ENCODE measurements at places on chromosomes 2 and 18.
A peak's percentile ranks its signal among the peaks of the same experiment; 100 is the strongest.

DNA sequence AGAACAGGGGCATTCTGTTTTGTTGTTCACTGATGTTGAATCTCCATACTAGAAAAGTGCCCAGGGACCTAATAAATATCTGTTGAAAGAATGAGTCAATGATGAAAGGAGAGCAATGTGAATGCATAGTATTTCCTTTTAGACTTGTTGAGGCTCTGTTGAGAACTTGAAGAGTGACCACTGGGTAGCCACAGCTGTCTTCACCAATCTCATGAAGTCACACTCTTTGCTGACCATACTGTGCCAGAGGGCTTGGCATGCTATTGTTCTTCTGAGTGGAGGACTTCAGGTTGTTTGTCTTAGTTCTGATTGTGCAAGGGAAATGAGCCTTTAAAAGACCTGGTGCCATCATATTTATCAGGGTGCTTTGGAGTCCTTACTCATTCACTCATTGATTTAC lies 41.6 kb upstream of the NT5C1B start:
- DNase-seq: no peak

GRCh38 chr2:19673213-19673791 lies 228.5 kb downstream of the TTC32 start:
- no peak for DNase-seq

DNA sequence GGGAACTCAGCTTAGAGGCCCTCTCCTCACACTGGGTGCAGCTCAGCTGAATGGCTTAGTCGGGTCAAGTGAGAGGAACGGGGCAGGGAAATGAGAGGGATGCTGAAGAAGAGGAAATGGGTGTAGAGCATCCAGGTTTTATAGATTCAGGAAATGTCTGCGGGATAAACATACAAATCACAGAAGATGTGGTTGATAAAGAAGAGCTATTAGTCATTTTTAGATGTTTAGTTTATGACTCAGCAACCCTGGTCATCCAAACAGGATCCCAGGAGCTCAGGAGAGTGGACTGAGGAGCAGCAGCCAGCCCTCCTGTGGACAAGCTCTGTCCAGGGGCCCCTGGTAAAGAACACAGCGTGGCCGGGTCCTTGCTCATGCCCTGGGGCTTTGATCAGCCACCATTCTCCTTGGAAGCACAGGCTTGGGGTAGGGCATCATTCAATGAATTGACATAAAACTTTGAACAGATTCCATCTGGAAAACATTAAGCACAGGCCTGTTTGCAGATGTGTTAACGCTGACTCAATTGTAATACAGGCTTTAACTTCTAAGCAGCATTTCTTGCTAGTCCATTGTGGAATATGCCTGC lies 83.0 kb downstream of the NPAS2 start:
- DNase-seq: no peak

DNA sequence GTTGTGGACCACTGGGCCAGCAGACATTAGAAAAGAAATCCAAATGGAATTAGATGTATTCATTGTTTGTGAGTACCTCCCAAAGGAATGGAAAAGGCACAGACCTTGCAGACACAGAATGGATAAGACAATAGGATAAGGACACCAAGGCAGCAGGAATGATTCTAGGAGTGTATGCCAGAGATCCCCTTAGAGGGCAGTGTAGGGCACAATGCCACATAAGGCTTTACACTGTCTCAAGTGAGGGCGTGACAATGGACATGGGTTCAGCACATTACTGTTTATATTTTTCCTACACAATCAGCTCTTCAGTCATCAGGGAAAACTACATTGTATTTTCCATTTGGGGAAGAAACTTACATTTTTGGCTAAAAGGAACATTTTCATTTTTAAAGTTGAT lies 250.9 kb downstream of the PTH2R start:
- DNase-seq: no peak

DNA sequence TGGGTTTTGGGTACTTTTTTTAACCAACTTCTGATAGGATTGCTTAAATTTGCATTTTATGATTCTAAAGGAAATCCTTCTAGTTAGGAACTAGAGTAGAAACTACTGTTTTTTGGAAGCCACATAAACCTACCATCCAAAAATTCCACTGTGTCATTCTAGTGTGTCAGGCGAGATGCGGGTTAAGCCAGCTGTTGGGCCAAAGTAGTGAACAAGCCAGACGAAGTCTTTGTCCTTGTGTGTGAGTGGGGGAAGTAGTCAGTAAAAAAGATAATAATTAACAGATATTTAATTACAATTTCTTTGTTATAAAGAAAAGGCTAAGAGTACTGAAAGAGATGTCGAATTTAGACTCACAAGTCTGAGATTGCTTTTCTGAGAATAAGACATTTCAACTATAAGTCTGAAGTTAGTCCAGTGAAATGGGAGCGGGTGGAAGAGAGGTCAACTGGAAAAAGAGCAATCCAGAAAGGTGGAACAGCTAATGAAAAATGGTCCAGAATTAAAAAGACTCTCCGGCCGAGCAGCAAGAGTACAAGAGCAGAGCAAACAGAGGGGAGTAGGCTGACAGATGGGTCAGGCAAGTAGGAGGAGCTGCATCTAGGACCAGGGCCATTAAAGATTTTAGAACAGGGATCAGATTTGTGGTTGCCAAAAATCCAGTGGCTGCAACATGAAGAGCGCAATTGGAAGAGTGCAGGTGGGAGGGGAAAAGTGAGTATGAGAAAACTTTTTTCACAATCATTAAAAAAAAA lies 1.5 kb downstream of the EPB41L5 start:
- DNase-seq: no peak

DNA sequence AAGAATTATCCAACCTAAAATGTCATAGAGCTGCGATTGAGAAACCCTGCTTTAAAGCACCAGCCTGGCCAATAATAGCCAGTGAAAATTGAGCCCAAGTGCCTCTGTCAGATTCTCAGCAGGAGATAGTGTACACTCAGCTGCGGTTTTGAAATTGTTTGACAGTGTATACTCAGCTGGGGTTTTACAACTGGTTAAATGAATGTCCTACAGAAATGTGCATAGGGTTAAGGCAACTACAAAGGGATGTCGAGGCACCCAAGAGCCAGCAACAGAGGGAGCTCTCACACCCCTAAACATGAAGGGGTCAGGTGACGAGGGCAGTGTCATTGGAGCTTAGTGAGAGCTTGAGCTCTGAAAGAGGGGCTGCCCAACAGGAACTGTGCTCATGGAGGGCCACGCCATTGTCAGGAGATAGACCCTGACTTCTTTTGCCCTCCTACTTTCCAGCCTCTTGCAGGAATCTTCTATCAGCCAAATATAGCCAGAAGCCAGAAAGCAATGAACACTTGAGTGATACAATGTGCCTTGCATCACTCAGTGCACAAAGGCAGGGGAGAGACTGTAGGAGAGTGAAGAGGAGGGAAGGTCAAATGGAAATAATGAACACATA lies 15.1 kb downstream of the ACTG2 start:
- peak; percentile 52 for DNase-seq

DNA sequence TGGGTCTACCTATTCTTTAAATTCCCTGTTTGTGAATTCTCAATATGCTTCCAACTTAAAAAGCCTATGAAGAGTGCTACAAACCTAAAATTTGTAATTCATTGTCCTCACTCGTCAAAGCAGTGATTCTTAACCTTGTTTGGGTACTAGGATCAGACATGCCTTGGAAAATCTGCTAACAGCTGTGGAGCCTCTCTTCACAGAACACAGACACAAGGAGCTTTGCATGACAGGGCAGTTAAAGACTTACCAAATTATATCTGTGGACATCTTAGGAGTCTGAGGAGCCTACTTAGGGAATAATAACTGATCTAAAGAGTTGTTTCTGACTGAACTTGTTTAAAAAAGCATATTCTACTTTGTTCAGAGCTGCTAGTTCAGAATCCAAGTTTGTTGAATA lies 38.1 kb downstream of the TMEM87B start:
- DNase-seq: no peak

GRCh38 chr2:147482916-147483669 lies 361.7 kb upstream of the ACVR2A start:
- no peak for DNase-seq

DNA sequence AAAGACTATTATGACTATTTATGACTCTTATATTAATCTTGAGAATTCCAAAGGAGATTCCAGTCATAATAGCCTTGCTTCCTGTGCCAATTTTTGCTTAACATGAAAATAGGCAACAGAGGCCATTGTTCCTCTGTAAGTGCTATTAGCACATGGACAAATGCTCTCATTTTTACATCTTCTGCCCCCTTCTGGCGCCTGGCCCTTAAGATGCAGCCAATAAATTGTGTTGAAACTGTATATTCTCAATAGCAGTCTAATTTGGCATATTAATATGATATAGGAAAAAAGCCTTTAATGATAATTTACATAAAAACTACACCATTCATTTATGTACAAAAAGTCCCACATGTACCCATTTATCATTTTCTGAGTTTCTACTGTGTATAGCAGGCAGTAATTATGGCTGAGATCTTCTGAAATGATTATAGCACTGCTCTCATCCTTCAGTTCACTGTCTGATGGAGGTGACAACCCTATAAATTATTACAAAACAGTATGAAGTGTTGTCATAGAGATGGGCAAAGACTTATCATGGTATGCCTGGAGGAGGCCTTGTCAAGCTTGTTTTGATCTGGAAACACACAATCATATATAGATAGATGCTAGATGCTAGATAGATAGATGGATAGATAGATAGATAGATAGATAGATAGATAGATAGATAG lies 613.3 kb downstream of the TSN start:
- DNase-seq: no peak

DNA sequence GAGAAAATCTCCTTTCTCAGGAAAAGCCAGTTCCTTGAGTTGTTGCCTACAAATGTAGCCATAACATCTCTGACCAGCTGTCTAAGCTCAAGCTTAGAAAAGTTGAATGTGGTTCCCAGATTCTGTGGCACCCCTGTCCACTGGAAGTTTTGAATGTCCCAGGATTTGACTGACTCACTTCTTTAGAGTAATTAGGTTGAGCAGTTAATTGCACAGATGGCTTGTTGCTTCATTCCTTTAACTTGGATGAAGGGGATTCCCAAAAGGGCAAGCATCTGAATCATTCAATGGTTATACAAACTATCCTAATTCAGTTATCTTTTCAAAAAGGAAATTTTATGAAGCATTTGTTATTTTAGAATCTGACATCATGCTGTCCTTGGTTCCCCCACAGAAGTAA lies 374.7 kb downstream of the LNPK start:
- DNase-seq: no peak

- DNase-seq: no peak
These were observed 5.7 kb downstream of the ZFP36L2 start for GRCh38 chr2:43220760-43221123.

GRCh38 chr2:226828191-226828590 lies 7.7 kb upstream of the RHBDD1 start:
- no peak for DNase-seq

GRCh38 chr2:14536976-14537375 lies 95.5 kb upstream of the LRATD1 start:
- no peak for DNase-seq

DNA sequence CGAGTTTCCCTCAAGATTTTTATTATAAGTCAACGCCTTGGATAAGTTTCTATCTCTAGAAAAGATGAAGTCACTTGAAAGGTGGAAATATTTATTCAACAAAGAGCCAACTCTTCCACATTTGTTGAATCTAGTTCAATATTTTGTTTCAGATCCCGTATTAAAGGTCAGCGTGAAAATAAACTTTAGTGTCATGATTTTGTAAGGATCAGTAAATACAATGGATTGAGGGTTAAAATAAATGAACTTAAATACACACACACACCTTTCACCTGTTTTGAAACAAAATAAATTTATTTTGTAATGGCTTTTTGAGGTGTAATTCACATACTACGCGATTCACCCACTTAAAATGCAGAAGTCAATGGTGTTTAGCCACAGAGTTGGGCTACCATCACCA lies 16.0 kb upstream of the NPPC start:
- DNase-seq: no peak

DNA sequence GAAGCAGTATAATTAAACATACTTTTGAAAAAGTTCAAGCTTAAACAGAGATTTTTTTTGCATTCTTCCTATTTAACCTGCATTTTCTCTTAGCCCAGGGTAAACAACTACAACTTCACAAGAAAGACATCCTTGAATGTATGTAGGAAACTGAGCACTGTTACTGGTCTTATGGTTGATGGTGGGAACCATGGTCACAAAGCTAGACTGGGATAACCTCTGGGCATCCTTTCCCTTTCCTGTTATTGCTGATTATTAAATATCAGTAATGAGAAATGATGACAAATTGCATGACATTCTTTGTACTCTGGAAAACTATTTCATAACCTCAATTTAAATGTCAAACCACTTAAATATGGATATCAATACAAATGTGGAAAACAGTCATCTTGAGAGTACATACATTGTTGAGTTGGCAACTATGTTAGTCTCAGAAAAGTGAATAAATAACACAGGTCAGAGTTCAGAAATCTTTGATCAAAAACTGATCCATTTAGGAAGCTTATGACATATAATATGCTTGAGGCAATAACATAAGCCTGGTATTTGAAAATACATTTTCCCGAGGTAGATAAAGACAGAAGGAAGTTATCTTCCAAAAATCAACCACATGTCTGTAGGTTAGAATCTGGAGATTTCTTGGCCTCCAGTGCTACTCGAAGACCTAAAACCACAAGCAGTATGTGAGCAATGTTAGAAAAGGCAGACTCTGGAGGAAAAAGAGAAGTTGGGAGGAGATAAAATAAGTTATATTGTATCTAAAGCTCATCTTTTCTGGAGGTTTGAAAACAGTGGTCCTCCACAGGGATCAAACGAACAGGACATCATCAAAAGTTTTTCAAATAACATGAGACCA lies 65.2 kb upstream of the ST8SIA5 start:
- no peak for DNase-seq

- no peak for DNase-seq
These were observed 85.8 kb upstream of the FAM237A start for GRCh38 chr2:206556357-206556949.

GRCh38 chr2:238722883-238723282 lies 125.0 kb upstream of the TWIST2 start:
- DNase-seq: no peak

DNA sequence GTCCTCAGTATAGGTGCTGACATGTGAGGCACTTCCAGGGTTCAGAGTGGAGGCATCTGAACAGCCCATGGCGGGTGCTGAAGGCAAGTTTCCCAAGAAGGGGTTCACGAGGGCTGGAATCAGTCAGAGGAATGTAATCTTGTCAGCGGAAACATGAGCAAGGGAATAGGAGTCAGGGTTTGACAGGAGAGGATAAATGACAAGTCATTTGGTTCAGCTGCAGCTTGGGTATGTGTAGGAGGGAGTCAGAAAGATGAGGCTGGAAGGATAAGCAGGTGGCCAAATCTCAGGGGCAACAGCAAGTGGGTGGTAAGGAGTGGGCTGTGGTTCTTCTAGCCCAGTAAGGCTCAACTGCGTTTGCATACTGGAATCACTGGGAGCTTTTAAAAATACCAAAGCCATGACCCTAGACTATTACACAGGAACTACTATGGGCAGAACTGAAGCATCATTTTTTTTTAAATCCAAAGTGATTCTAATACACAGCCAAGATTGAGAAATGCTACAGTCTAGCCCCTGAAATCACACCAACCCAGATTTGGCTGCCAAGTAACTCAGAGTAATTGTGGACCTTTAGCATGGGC lies 41.8 kb upstream of the NAB1 start:
- no peak for DNase-seq

DNA sequence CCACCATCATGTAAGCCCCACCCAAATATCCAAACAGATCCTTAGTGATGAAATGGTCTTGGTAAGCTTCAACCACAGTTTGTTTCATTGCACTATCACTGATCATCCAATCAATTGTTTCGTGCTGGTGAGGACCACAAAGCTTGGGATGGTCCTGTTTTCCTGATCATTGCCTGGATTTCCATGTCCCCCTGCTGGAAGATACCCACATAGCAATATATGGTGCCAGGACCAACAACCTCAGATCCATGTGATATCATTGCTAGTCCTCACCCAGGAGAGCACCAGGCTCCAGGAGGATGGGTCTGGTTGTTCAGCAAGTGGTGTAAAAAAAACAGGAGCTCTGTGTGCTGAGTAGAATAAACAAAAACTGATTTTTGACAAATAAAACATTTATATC lies 206.5 kb upstream of the SH3BP4 start:
- no peak for DNase-seq

All from activated T-cell treated with anti-CD3 and anti-CD28 coated beads, Interleukin-2, amount 50 U/mL, for 4 hours (primary cell).